ENCODE measurements at places on chromosomes 5 and 9.

- DNase-seq, result no peak
Measured at GRCh38 chr5:83595217-83595616, 123.7 kb downstream of the VCAN start.

DNA sequence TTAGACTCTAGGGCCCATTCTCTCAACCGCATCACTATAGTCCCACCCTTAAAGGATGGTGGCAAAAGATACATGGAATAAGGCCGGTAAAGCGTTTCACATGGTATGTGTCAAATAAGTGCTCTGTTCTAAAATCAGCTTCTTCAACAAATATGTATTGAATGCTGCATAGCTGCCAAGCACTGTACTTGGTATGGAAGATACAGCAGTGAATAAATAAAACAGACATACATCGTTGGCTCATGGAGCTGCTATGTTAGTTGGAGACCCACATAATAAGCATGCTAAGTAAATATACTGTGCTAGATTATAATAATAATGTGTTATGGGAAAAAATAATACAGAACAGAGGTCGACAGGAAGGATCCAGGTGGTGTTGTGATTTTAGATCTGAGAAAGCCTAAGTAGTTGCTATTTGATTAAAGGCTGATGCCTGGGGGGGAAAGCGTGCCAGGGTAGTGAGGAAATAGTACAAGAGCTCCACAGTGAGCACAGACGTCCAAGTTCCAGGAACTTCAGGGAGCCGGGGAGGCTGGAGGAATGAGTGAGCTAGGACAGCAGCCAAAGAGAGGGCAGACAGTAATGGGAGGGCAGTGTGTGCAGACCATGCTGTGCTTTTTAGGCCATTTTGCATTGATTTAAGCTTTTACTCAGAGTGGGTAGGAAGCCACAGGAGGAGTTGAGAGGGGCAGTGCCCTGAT is 93.7 kb downstream of the JAKMIP2 start:
- no peak for DNase-seq

GRCh38 chr5:33445798-33446197 is 5.0 kb downstream of the TARS1 start:
- no peak for DNase-seq

- DNase-seq, result no peak
Measured at GRCh38 chr5:50699737-50700136, 33.3 kb downstream of the PARP8 start.

GRCh38 chr5:55737793-55738192 is at the start of gene DDX4:
TSS of gene DDX4 (plus strand) at chr5:55738061. CDS start at chr5:55738964, 903 bp downstream.
- DNase-seq, result no peak

DNA sequence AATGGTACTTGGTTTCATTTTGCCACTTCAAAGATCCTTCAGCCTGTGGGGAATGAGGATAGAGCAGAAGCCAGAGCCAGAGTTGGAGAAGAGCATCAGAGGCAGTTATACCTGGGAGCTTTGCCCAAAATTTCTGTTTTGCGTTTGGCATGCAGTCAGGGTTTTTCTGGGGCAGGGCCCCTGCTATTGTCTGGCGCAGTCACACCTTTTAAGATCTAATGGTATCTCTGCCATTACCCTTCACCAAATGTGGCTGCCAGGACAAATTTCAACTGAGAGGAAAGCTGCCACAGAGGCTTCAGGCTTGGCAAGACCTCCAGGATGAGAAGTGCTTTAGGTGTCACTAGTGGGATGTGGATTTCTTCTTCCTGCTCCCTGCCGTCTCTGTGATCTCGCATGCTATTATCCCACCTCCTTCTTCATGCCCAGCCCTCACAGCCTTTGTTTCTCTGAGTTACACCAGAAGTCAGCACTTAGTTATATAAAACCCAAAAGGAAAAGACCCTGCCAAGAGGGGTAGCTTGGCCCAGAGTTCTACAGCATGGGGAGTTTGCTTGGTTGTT is 357.0 kb downstream of the TLE4 start:
- no peak for DNase-seq

GRCh38 chr9:119722384-119722783 is 353.1 kb upstream of the BRINP1 start:
- DNase-seq, result no peak

- DNase-seq, result no peak
Measured at GRCh38 chr5:91946870-91947269, 563.8 kb upstream of the ARRDC3 start.

DNA sequence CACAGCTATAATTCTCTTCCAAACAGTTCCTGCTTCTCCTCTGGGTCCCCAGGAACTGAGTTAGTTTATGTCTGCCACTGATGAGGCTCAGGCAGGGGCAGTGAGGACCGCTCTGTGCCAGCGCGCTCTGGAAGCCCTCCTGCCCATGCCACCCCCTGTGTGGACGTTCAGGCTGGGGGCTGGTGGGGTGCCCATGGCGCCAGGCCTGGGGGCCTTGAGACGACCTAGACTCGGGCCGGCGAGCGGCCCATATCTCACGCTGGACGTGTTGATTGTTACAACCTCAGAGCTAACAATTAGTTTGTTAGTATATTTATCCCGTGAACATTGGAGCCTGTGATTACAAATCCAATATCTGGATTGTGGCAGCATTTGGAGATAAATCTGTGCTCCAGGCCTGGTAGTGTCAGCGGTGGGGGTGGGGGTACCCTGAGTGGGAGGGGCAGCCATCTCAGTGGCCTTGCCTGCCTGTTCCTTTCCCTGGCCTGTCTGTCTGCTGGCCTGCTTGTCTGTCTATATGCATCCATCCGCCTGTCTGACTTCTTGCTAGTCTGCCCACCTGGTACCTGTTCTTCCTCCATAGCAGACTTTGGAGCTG is 256.5 kb upstream of the MVB12B start:
- DNase-seq, result no peak

GRCh38 chr9:15541872-15542271 is 11.0 kb upstream of the CCDC171 start:
- DNase-seq, result no peak

GRCh38 chr5:125065741-125066140 is 319.3 kb upstream of the ZNF608 start:
- DNase-seq, result no peak

- DNase-seq, result peak; percentile 16
Measured at GRCh38 chr5:177300236-177300880, 3.2 kb downstream of the RAB24 start.

- DNase-seq, result no peak
Measured at GRCh38 chr9:99294850-99295461, 72.9 kb downstream of the SEC61B start.

GRCh38 chr5:17229313-17229712 is 11.9 kb downstream of the BASP1 start:
- DNase-seq, result no peak

DNA sequence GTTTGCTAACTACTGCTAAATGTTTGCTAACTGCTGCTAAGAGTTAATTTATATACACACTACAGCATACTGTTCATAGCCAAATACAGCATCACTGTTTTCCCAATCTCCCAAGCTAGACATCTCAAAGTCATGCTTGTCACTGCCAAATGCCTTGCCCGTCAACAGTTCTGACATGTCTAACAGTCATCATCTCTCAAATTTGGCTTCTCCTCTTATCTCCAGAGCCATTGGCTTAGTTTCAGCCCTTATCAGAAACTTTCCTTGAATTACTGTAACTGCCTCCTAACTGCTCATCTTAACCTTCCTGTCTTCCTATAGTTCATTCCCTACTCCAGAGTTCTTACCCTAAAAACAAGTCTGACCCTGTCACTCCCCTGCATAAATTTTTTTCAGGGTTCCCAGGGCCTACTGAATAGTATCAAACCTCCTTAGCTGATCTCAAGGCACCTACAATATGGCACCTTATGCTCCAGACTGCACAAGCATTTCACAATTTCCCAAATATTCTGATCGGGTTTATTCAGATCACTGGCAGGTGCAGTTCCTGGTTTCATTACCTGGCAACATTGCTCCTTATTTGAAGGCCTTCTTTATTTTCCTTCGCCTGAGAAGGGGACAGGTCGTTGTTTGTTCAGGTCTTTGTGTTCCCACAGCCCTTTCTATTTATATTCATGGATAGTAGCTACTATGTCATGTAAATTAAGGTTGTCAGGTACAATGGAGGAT is 55.9 kb upstream of the ANKRD55 start:
- DNase-seq, result no peak

DNA sequence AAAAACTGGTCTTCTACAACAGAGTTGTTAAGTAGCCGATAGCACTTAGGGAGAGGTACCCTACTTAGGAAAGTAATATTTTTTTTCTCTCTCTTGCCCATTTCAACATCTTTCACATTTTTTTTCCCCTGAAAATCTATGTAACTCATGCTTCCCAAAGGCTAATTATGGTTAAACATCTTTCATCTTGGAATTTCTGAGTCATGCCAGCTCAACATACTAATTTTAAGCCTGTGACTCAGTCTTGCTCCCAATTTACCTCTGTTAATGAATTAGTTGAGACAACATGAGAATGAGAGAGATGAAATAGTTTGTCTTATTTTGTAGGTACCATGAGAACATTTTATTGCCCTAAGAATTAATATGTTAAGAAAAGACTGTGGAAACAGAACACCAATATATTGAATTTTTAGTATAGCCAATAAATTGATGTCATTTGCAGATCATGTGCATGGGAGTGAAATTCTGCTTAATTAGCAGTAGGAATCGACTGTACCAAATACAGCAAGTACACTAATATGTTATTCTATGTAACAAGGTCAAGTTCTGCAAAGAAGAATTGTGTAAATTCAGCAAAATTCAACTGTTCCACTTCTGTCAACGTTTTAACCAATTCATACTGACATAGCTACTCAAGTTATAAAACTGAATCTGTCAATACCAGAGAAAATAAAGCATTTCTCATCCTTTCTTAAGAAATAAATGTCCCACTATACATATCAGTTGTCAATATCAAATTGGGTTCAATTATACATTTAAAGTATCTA is 550.0 kb downstream of the PTPRD start:
- peak; percentile 50 for DNase-seq

DNA sequence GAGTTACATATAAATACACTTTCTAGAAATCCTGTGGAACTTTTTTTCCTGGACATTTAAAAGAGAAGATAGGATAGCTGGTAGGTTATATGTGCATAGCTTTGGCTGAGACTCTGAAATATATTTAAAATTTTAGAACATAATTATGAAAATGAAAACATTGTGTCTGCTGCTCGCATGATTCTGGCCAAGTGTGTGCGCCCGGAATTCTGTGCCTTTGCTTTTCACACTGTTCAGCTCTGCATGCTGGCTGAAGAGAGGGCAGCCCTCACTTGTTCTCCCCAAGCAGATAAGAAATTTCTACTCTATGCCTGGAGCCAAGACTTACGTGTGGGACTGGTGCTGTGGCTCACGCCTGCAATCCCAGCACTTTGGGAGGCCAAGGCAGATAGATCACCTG is 153.9 kb downstream of the MED10 start:
- DNase-seq, result no peak

- no peak for DNase-seq
Measured at GRCh38 chr9:35856882-35857281, 13.3 kb downstream of the OR13J1 start.

DNA sequence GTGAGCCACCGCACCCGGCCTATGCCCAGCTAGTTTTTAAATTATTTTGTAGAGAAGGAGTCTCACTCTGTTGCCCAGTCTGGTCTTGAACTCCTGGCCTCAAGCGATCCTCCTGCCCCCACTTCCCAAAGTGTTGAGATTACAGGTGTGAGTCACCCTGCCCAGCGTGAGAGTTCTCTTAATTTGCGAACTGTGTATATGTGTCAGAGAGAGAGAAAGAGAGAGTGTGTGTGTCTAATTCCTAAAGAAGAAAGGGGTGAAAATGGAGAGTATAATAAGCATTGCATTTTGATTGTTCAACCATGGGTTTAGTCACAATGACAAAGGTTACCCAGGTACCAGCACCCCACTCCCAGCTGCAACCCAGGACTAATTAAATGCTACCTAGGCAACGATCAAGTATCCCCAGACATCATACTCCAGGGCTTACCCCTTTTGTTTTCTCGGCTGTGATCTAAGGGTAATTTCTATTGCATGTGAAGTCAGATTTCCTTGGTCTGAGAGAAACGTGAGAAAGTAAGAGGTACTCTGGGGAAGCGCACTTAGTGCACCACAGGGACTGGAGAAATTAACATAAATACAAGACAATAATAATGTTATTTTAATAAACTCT is 16.6 kb downstream of the MAP1B start:
- no peak for DNase-seq

- no peak for DNase-seq
Measured at GRCh38 chr9:123868002-123868401, 61.9 kb downstream of the DENND1A start.

DNA sequence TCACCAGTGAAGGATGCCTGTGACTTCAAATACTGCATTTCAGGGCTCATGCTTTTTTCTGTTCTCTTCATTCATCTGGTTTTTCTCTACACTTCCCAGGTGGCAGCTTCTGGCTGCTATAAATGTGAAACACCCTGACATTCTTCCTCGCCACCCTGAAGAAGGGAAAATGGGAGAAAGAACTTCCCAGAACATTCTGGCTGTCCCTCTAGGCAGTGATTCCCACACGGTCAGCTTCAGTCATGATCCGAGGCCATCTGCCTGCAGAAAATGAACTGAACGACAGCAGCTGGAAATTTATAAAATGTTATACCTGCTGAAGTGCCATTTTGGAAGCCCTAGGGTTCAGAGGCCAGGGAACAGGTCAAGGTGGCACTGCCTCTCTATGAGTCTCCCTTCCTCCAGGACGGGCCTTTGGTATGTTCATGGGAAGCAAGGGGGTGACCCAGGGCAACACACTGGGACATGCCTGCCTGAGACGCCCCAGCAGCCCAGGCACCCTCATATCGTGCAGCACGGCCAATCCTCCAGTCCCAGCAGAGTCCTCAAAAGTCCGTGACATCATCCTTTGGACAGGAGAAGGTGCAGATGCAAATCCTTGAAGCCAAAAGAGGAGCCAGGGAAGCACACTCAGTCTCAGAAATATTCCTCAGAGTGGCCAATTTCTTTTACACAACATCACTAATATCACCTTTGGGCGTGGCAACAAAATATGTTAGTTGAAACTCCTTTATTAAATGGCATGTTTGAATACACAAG is 107.1 kb downstream of the SEMA5A start:
- DNase-seq, result no peak

DNA sequence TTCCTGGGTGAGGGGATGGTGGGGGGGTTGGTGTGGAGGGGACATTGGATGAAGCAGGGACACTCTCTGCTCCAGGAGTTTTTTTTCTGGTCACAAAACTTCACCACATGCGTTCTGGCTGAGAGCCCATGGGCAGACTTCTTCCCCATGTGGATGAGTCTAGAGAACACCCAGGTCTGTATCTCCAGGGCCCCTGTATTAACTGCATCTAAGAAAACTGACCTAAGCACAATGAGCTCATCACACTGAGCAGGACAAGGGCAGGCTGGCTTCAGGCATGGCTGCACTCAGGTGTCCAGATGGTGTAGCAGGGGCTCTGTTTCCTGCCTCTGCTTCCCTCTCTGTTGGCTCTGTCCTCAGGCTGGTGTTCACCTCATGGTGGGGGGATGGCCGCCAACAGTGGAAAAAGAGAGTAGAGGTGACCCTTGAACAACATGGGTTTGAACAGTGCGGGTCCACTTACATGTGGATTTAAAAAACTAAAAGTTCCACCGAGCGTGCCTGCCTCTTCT is 85.3 kb upstream of the STC2 start:
- no peak for DNase-seq
